ENCODE measurements at places on chromosomes 4 and X. TPM values are rescaled to one million over a fixed set of nuclear protein-coding genes. Genes with fewer than 3 reads are reported as not detected.

FATE1 gene
- not detected for total RNA-seq

TMEM271 gene
- total RNA-seq, result not detected

PRRG1 gene
- 6.2 TPM for total RNA-seq

EFNB1 gene
- total RNA-seq, result 43.4 TPM

GBA3 gene
- under 0.01 TPM for total RNA-seq

TMPRSS11D gene
- not detected for total RNA-seq

SMIM31 gene
- not detected for total RNA-seq

YIPF7 gene
- not detected for total RNA-seq

SYNPO2 gene
- 40.1 TPM for total RNA-seq

SUPT20HL1 gene
- total RNA-seq, result not detected

TMEM187 gene
- 6.4 TPM for total RNA-seq

PLCXD1 gene
- total RNA-seq, result 10.9 TPM

TBC1D19 gene
- 132 TPM for total RNA-seq

IL2RG gene
- not detected for total RNA-seq

WAS gene
- 0.17 TPM for total RNA-seq

PF4V1 gene
- total RNA-seq, result not detected

GRCh38 chrX:103360092-103360491 lies 3.8 kb downstream of the TCEAL9 start:
- H3K4me1 ChIP-seq, result peaks cover 4% of the 10 kb centered on the region
- H3K36me3 ChIP-seq, result no peaks in the 10 kb centered on the region
- H3K4me3 ChIP-seq, result no peak overlapping the region
- no peaks in the 10 kb centered on the region for H3K27me3 ChIP-seq

DNA sequence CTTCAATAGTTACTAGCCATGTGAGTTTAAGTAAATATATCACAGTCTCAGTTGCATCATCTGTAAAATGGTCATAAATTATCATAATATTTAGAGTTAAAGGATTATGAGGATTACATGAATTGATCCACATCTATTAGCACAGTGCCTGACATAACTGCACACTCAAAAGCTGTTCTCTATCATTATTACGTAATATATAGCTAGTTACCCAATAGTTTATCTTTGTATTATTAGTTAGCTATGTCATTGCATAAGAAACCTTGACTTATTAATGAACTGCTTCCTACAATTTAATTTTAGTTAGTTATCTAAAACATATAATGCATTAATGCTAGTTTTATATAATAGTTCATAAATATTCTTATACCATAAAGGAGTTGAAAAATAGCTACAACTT lies 1076.9 kb upstream of the GRID2 start:
- no peak overlapping the region for H3K27ac ChIP-seq
- H3K4me3 ChIP-seq, result no peak overlapping the region
- H3K36me3 ChIP-seq, result no peaks in the 10 kb centered on the region
- DNase-seq, result no peak
- no peaks in the 10 kb centered on the region for H3K4me1 ChIP-seq

DNA sequence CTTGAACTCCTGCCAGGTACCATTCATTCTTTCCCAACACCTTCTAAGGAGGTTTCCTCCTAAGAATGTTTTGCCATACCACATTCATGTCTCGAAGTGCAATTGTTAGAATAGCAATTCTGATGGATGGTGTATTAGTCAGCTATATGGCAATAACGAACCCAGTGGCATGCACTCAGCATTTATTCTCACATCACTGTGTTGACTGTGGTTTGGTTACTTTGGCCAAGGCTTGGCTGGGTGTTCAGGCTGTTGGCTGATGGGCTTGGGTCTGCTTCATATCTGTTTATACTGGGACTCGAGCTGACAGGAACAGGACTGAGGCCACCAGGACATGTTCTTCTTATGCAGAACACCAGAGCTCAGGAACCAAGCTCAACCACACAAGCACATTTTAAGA lies 31.7 kb downstream of the PSAPL1 start:
- H3K4me3 ChIP-seq, result no peak overlapping the region
- peak; percentile 87 for DNase-seq
- H3K27ac ChIP-seq, result no peak overlapping the region
- H3K36me3 ChIP-seq, result no peaks in the 10 kb centered on the region
- no peaks in the 10 kb centered on the region for H3K4me1 ChIP-seq

DNA sequence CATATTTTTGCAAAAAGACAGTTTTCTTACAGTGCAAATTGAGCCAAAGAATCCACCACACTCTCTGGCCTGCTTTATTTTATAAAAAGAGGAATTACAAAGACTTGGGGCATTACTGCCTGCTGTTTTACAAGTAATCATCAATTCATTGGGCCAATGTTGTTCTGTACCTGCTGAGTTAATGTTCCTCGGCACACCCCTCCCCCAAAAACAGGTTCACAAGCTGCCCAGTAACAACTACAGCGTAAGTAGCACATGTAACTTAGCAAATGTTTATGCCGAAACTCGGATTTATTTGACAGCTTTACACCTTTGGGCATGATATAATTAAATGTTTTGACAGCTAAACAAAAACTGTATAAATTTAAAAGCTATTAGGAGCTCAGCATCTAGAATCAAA lies 214.6 kb upstream of the MAB21L2 start:
- H3K4me1 ChIP-seq, result no peaks in the 10 kb centered on the region
- DNase-seq, result no peak
- H3K27me3 ChIP-seq, result no peaks in the 10 kb centered on the region

GRCh38 chr4:60809486-60809800 lies 390.7 kb upstream of the ADGRL3 start:
- H3K36me3 ChIP-seq, result no peaks in the 10 kb centered on the region
- no peak overlapping the region for H3K4me3 ChIP-seq

DNA sequence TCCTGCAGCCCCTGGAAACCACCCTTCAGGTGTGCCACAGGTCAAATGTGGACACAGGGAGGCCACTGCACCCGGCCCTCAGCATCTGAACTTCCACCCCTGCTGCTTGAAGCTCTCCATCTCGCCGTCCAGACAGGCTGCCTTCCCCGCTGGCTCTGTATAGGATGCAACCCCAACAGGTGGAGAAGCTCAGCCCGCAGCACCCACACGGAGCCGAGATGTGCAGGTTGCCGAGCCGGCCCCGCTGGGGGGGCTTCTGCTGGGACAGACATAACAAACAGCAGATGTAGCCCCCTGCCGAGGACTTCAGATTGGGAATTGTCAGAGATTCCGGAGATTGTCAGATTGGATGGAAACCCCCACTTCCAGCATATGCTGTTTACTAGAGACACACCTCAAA lies 20.5 kb downstream of the TMEM187 start:
- no peaks in the 10 kb centered on the region for H3K36me3 ChIP-seq
- H3K27me3 ChIP-seq, result no peaks in the 10 kb centered on the region
- DNase-seq, result no peak
- no peaks in the 10 kb centered on the region for H3K4me1 ChIP-seq

DNA sequence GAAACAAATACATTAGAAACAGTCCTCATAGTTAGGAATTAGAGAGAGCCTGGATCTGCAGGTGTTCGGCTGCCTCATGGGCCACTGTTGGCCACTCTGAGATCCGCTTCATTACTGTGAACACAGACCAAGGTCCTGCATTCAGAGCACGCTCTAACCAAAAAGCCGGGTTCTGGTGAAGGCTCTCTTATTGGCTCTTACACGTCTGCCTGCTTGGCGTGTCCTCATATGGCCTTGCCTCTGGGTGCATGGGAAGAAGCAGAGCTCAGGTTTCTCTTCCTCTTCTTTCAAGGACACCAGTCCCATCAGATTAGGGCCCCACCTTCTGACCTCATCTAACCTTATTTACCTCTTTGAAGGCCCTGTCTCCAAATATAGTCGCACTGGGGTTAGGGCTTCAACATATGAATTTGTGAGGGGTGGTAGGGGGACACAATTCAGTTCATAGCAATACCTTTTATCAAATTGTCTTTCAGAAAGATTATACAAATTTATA lies 37.1 kb upstream of the ELF2 start:
- DNase-seq, result no peak
- H3K27me3 ChIP-seq, result no peaks in the 10 kb centered on the region
- H3K27ac ChIP-seq, result no peak overlapping the region
- H3K36me3 ChIP-seq, result no peaks in the 10 kb centered on the region

DNA sequence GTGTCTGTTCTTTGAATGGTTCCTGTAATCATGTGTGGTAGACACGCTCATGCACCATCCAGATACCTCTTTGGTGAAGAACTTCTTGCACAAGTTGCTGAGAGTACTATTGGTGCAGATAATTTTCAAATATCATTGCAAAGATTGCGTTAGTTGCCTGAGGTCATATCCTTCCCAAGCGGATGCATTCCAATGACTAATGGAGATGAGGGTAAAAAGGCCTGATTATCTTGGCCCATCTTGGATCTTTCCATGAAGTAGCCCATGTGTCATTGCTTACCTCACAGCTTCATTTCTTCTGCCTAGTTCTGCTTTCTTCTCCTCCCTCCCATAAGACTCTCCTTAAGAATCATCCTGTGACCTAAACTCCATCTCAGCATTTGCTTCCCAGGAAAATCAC lies 384.9 kb upstream of the CNKSR2 start:
- H3K36me3 ChIP-seq, result no peaks in the 10 kb centered on the region
- no peaks in the 10 kb centered on the region for H3K27me3 ChIP-seq
- H3K27ac ChIP-seq, result no peak overlapping the region

- peaks cover 5% of the 10 kb centered on the region for H3K4me1 ChIP-seq
- H3K27me3 ChIP-seq, result no peaks in the 10 kb centered on the region
- no peak overlapping the region for H3K4me3 ChIP-seq
- H3K36me3 ChIP-seq, result no peaks in the 10 kb centered on the region
- no peak for DNase-seq
Observed at GRCh38 chr4:86449746-86450588, 90.1 kb upstream of the MAPK10 start.

DNA sequence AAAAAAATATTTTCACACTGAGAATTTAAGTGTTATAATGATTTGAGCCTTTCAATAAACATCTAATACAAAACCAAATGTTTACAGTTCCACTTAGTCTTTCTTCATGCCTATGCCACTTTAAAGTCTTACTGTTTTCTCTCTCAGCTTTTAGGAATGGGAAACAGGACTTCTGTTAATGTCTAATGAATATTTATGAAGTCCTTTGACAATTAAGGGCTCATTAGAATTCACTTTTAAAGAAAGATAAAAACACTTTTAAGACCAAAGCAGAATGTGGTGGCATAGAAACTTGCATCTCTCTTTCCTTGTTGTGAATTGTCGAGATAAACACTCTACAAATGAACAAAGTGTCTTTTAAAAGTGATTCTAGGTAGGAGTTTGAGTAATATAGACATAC lies 315.9 kb downstream of the BMPR1B start:
- no peak overlapping the region for H3K27ac ChIP-seq
- H3K36me3 ChIP-seq, result no peaks in the 10 kb centered on the region
- H3K27me3 ChIP-seq, result no peaks in the 10 kb centered on the region
- DNase-seq, result no peak

- no peaks in the 10 kb centered on the region for H3K27me3 ChIP-seq
- no peaks in the 10 kb centered on the region for H3K4me1 ChIP-seq
- no peak overlapping the region for H3K27ac ChIP-seq
- DNase-seq, result no peak
- no peak overlapping the region for H3K4me3 ChIP-seq
- H3K36me3 ChIP-seq, result no peaks in the 10 kb centered on the region
Observed at GRCh38 chr4:158065603-158066002, 107.2 kb downstream of the GASK1B start.

- no peak overlapping the region for H3K27ac ChIP-seq
- no peaks in the 10 kb centered on the region for H3K27me3 ChIP-seq
- no peak overlapping the region for H3K4me3 ChIP-seq
- no peak for DNase-seq
Observed at GRCh38 chr4:182309877-182310276, 66.7 kb downstream of the TENM3 start.

DNA sequence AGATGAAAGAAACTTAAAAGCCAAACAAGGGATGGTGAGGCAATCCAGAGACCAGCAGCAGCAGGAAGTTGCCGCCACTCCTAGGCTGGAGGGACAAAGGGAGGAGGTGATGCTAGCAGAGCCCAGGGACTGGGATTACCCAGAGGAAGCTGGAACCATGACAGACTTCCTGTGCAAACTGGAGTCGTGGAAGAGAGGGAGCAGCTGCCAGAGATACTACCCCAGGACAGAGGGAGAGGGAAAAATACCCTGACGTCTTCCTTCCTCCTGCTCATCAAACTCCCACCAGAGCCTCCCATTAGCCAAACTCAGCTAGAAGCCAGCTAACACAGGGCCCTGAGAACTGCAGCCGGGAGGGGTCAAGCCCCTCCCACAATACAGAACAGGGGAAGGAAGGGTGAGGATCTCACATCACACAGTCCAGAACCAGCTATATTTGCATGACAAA lies 101.2 kb upstream of the KLF3 start:
- DNase-seq, result no peak
- no peaks in the 10 kb centered on the region for H3K4me1 ChIP-seq
- H3K4me3 ChIP-seq, result no peak overlapping the region
- H3K36me3 ChIP-seq, result no peaks in the 10 kb centered on the region

DNA sequence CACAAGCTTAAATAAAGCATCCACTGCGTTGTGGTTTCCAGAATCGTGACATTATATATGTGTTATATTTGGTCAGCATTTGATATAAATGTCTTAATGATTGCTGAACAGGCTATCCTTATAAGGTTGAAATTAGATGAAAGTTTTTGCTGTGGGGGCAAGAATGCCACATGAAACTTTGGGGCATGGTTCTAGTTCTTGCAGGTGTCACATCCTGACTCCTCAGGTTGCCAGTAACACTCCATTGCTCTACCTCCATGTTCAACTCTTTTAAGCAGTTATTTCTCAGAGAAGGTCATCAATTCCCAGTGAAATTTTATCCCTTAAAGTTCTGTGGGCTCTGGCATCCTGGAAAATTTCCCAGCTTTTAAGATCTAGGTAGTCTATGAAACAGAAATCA lies 33.7 kb downstream of the NFKB1 start:
- H3K27ac ChIP-seq, result no peak overlapping the region
- no peaks in the 10 kb centered on the region for H3K4me1 ChIP-seq
- H3K4me3 ChIP-seq, result no peak overlapping the region

- H3K27me3 ChIP-seq, result no peaks in the 10 kb centered on the region
- no peak for DNase-seq
- H3K27ac ChIP-seq, result no peak overlapping the region
- H3K36me3 ChIP-seq, result no peaks in the 10 kb centered on the region
Observed at GRCh38 chr4:26863512-26863911, 2.9 kb downstream of the STIM2 start.

Measured in fibroblast of lung (primary cell).